Suppressor macrophage treated with lipopolysaccharide for 4 hours (primary cell): ENCODE measurements at places on chromosomes 7 and 10.

GRCh38 chr7:94375691-94376090, 19.0 kb upstream of the COL1A2 start:
- no peak for DNase-seq

DNA sequence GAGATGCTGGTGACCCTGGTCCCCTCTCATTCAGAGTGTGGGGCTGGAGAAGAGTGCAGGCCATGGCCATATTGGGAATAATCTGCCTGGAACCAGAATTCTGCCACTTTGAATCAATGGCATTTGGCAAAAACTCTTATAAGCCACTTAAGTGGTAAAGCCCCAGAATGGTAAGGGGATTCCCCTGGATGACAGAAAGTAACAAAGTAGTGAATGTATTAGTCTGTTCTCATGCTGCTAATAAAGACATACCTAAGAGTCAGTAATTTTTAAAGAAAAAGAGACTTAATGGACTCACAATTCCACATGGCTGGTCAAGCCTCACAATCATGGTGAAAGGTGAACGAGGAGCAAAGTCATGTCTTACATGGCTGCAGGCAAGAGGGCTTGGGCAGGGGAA, 248.6 kb downstream of the SH2D4B start:
- no peak for DNase-seq

DNA sequence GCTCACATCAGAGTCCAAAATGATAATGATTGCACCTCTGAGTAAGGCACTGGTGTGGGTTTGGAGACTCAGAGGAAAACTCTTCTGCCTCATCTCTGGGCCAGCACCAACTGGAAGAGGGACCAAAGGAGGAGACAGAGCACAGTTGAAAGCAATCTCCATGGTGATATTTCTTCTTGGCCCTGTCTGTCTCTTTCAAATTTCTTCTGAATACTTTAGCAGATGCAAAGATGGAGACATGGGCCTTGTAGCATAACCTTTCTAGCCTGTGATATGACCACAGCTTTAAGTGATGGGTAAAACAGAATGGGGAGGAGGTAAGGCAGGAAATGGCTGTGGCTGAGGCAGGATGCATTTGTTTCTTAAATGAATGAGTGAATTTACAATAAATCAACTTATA, 12.2 kb upstream of the GIMAP7 start:
- DNase-seq, result no peak

DNA sequence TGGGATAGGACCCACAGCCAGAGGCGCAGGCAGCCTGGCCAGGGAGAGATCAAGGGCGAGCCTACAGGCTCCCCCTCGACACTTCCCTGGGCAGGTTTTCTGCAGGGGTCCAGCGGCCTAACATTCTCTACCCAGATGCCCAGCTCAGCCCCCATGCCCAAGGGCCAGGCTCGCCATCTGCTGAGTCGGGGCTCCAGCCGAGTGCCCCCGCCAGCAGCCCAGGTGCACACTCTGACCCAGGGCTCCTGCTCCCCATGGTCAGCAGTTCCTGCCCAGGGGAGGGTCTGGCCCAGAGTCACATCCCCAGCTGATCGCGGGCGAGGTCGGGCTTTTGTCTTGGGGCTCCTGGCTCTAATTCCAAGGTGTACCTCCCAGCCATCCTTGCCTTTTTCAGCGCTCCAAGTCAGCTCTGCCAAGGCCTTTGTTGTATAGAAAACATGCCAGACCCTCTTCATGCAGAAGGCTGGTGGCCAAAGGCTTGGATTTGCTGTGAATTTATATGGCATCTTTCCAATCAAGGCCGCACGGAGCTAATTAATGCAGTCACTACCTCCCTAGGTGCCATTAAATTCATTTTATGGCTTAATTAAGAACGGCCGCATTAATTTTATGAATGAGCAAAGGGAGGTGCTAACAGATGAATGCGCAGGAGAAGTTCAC, 120.6 kb downstream of the LRRC18 start:
- no peak for DNase-seq

DNA sequence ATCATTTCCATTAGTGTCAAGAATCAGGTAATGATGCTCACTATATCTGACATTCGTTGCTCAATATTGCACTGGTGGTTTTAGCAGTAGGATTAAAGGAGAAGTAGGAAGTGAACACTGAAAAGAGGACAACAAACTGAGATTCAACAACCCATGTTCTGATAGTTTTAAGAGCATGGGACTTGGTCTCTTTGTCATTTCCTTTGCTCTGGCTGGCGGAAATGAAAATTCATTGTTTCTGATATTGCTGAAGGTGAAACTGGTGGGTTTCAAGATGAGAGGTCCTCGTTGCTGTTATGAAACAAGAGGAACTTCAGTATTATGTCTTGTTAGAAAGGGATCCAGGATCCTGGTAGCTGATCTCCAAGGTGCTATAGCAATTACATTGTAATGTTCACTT, 129.0 kb downstream of the DNAH11 start:
- DNase-seq, result peak; percentile 28

DNA sequence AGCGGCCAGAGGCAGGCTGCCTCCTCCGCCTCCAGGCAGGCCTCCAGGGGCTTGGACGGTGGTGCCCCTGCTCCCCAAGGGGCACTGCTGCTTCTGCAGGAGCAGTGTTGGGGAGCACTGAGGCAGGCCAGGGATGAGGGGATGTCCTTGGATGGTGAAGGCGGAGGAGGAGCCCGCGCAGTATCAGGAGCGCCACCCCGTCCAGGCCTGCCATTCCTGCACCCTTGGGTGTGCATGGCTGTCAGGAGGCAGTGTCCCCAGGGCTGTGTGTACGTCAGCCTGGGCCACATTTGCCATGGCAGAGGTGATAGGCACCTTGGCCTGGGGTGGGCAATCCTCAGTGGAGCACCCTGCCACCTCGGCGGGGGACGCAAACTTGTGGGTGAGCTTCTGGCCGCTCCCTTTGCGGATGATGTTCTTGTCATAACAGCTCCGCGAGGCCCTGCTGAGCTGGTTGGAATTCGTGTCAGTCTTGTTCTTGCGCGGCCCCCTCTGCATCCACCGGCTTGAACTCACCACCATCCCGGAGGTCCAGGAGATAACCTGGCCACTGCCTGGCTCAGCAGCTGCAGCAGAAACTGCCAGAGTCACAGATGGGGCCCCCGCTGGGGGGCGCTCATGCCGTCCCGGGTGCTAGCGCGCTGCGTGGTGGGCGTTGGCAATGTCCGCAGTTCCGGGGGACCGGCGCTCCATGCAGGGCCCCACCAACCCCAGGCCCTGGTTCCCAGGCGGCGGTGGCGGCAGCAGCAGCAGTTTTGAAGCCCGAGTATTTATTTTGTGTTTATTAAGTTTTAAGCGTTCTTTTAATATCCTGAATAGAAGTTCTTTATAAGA, 182.3 kb upstream of the ADCY1 start:
- DNase-seq, result no peak

- DNase-seq, result no peak
These were observed 516.4 kb upstream of the ZMIZ1 start for GRCh38 chr10:78552261-78552811.

- peak; percentile 71 for DNase-seq
These were observed 22.8 kb downstream of the RGR start for GRCh38 chr10:84267503-84268126.

- no peak for DNase-seq
These were observed 48.1 kb upstream of the TECTB start for GRCh38 chr10:112235141-112235540.

GRCh38 chr10:130986846-130987245, 324.7 kb downstream of the TCERG1L start:
- DNase-seq, result no peak

- peak; percentile 67 for DNase-seq
These were observed 24.8 kb downstream of the FAM53B start for GRCh38 chr10:124719213-124719851.

GRCh38 chr10:17676919-17677318, 33.0 kb downstream of the STAM start:
- no peak for DNase-seq
